ENCODE measurements at places on chromosomes 12 and 14.

- DNase-seq, result no peak
These were observed 139.7 kb downstream of the TTLL5 start for GRCh38 chr14:75800792-75801191.

- no peak for DNase-seq
These were observed at the start of gene OR10G3 for GRCh38 chr14:21579976-21580375. Gene OR10G3, minus strand, starts transcription at chr14:21580076. Its CDS starts 9,332 bp downstream, at chr14:21570744.

- no peak for DNase-seq
These were observed 4.9 kb upstream of the SOX5 start for GRCh38 chr12:23954332-23954731.

DNA sequence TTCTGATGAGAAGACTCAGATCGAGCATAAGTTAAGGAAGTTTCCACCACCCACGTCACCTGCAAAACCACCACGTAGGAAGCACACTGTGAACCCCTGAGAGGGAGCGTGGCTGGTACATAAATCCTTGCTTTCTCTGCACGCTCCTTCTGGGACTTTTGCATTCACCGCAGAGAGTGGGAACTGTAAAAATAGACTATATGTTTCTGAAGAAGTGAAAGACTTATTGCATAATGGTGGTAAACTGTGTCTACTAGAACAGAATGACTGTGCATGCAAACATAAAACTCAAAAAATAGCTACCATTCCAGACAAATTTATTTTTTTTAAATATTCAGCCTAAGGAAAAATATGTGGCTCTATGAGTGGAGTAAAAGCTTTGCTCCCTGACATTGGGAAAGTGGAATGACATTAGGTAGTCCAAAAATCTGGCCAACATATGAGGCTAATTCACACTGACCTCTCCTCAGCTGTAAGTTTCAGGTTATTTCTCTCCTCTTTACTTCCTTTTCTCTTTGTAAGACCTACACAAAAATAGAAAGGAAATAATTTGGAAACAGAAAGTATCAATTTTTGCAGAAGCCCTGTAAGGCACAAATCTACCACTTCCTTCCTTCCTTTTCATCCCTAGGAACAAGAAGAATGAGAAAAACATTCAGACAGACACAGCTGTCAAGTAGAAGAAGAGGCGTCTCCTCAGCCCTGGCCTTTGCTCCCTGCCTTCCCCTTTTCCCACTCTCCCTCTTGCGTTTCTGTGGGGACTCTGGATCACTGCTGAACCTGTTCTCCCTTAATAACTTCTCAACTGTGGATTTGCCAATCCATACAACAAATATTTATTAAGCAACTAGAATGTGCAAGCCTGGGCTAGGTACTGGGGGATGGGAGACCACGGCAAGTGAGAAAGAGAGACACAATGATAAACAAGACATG lies 264.3 kb upstream of the FOXN3 start:
- DNase-seq, result no peak

DNA sequence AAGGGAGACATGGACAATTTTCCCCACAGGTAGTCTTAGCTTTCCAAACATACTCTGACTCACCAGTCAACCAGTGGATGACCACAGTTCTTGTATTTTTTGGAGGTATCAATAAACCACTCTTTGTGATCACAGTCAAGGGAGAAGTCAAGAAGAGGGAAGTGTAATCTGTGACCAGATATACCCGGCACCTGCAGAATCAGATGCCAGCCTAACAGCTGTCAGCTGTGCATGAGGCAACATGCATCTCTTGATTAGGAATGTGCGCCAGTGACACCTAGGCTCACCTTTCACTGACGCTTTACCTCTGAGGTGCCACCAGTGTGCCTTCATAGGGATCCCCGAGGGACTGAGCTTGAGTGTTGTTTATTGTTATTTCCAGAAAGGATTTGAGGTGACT lies 20.0 kb downstream of the PROX2 start:
- DNase-seq, result no peak

DNA sequence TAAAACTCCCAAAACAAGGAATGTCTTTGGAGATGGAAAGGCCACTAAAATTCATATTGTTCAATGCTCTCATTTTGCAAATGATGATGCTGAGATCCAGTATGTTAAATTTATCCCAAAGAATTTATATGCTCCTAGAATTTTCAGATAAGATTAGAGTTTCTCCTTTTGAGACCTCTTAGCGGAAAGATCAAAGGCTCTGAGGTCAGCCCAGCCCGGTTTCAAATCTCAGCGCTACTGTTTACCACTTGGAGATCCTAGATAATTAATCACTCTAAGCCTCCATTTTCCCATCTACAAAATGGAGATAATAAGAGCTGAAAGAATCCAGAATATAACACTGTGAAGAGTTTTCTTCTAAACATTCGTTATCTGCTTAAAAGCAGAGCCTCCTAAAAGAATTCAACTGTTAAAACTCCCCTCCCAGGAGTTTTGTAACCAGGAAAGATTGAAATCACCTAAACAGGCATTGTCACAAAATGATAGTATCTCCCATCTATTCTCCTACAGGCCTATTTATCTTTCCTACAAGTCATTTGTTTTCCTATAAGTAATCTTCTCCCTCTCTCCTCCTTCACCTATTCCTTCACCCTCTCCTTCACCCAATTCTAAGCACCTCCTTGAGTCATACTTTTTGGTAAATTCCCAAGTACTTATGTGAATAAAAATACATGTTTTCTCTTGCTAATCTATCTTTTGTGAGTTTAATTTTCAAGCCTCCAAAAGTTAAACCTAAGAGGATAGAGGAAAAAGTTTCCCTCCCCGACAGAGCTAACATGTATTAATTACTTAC lies 16.7 kb downstream of the DUSP6 start:
- DNase-seq, result no peak

- DNase-seq, result no peak
These were observed 88.9 kb downstream of the LIN7A start for GRCh38 chr12:80848858-80849257.

DNA sequence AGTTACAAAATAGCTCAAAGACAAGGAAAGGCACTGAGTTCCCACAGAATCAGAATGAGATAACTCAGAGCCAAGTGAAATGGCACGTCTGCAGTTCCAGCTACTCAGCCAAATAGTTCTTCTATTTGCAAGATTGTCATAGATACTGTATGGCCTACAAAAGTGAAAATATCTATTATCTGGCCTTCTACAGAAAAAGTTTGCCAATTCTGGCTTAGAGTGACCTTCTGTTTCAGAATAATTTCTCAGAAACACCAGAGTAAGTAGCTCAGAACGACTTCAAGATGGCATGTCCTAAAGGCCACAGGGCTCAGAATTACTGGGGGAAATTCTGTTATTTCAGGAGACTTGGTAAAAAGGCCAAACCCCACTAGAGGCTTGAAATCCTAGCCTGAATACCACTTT lies 10.7 kb upstream of the RTRAF start:
- no peak for DNase-seq
